ENCODE measurements at places on chromosomes 13 and 19.
A peak's percentile ranks its signal among the peaks of the same experiment; 100 is the strongest.

DNA sequence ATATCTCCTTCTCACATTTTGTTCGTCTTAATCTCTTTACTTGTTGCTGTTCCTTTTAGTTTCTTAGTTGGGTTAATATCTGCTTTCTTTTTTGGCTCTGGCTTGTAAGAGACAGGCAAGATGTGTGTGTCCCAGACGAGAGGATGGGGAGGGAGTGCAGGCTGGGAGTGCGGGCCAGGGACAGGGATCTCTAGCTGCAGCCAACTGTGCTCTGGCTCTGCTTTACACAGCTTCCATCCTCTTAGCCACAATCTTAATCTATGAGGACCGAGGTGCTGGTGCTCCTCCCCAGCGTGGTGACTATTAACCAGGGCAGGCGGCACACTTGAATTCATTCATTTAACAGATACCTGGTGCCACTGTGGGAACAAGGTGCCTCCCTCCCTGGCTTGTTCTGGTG lies 70.9 kb upstream of the WASF3 start:
- no peak for DNase-seq

DNA sequence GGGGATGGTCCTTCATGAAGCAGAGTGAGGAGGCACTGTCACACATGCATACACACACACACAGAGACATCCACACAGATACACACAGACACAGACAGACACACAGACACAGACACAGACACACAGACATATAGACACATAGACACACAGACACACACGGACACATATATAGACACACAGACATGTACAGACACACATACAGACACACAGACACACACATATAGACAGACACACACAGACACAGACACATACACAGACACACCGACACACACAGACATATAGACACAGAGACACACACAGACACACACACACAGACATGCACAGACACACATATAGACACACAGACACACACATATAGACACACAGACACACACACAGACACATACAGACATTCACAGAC lies 173.9 kb downstream of the URI1 start:
- no peak for DNase-seq

- no peak for DNase-seq
Observed at GRCh38 chr13:43687038-43687437, 99.7 kb downstream of the ENOX1 start.

GRCh38 chr19:3667766-3668165 lies 32.5 kb downstream of the PIP5K1C start:
- DNase-seq = no peak

DNA sequence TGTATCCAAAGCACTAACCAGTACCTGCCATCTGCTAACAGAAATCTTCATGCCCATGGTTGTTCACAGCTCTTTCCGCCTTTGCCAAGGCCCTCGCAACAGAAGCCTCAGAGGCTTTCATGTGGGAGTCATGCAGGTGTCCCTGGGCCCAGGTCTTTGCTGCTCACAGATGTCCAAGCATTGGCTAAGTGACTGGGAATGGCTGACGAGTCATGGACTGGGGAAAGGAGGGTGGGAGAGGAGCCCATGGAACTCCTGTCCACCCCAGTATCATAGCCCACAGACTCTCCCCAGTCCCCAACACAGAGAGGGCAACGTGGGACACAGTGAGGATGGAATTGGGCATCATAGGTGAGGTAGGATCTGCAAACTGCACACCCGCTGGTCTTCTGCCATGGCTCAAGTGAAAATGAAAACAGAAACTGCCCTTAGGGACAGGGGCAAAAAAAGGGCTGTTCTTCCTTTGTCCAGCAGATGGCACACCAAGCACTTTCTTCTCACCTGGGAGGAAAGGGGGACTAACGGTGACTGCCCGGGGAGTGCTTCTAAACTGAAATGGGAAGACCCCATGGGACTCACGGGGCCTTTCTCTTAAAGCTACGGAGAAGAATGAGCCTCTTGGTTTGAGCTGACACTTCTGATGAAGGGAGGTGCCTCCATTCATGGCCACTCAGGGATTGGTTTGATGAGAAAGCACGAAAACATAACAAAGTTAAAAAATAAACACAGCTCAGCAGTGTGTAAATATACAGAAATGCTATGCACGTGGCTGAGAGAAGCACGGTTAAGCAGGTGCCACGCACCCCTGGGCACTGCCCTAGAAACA lies 11.1 kb upstream of the DHRS12 start:
- peak; percentile 66 for DNase-seq

DNA sequence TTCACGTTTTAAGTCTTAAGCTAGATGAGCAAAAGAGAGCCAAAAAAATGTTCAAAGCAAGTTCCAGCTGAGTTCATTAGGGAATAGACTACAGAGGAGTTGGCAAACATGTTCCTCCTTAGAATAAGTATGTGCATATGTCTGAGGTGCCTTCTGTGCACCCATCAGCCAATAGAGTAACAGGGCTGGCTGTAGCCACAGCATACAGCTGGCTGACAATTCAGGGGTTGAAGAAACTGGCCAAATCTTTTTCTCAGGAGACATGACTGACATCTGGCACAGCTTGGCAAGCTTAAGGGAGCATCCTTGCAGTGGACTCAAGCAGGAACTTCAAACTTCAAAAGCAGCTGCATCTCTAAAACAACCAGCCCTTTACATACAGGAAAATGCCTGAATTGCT lies 414.8 kb upstream of the PCDH20 start:
- DNase-seq = no peak

- DNase-seq = no peak
Observed at GRCh38 chr13:62960723-62961122, 1545.1 kb upstream of the PCDH20 start.

DNA sequence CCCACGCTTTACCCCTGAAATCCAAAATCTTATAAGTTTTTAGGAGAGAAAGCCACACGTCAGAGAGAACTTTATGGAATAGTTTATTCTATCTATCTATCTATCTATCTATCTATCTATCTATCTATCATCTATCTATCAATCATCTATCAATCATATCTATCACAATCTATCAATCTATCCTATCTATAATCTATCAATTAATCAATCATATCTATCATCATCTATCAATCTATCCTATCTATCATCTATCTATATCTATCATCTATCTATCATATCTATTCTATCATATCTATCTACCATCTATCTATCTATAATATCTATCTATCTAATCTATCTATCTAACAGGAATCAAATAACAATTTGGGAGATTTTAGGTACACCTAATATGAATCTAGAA lies 115.1 kb downstream of the FGF9 start:
- no peak for DNase-seq

DNA sequence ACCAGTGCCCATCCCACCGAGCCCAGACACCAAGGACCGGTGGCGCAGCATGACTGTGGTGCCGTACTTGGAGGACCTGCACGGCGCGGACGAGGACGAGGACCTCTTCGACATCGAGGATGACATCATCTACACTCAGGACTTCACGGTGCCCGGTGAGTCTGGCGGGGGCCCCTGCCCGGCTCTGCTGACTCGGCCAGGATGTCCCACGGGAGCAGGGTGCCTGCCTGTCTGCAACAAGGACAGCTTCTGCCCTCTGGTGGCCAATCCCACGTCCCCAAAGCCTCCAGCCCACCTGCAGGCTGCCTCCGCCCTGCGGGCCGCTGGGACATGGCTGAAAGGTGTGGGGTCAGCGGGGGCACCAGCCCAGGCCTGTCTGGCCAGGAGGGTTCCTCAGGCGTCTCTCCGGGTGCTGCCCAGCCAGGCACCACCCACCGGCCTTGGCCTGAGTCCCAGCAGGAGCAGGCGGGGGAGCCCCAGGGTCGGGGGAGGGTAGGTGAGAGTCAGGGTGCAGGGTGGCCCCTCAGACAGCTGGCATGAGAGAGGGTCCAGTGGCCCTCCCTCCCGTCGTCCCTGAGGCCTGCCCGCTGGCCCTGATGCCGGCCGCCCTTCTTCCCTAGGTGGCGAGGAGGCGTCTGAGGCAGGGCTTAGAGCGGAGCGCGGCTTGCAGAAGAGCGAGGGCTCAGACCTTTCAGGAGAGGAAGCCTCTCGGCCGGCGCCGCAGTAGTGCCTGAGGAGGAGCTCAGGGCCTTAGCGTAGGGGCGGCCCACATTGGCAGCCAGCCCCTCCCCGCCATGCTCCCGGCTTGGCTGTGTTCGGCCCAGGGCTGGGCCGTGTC lies 14.6 kb downstream of the CBARP start:
- no peak for DNase-seq

- DNase-seq = no peak
Observed at GRCh38 chr19:28037186-28037585, 1175.8 kb downstream of the UQCRFS1 start.

DNA sequence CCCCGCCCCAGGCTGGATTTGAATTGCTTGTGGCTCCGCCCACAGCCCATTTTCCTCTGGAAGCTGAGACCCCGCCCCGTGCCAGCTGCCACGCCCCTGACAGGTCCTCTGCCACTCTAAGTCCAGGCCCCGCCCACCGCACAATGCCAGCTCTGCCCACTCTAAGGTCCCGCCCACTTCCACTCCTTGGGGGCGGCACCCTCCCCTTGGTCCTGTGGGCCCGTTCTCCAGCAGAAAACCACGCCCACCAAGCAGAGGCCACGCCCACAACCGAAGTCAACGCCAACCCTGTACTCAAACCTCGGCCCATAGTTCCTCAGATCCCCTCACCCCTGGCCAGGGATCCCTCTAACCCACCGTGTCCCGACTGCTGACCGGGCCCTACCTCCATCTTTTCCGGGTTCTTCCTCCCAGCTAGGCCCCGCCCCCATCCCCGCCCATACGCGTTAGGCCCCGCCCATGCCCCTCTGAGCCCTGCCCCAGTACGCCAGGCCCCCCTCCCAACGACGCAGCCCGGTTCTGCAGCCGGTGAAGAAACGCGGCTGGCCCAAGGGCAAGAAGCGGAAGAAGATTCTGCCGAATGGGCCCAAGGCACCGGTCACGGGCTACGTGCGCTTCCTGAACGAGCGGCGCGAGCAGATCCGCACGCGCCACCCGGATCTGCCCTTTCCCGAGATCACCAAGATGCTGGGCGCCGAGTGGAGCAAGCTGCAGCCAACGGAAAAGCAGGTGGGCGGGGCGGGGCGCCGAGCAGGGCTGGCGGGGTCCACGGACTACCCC lies 1.3 kb downstream of the HMG20B start:
- peak; percentile 82 for DNase-seq

DNA sequence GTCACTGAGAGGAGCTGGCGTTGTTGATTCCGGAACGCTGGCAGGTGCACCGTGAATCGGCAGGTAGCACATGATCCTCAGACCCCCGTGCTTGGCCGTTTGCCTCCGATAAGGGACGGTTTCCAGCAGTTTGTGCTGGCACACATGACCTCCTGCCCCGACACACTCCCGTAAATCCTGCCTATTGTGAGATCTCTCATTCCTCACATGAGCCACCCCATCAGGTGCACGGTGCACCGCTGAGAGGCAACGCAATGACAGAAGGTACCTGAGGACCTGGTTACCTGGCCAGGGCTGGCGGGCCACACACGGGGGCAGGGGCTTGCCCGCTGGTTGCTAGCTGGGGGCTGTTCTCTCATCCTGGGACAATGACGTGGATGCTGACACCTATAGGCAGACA lies 2.1 kb upstream of the ADPRHL1 start:
- DNase-seq = no peak

DNA sequence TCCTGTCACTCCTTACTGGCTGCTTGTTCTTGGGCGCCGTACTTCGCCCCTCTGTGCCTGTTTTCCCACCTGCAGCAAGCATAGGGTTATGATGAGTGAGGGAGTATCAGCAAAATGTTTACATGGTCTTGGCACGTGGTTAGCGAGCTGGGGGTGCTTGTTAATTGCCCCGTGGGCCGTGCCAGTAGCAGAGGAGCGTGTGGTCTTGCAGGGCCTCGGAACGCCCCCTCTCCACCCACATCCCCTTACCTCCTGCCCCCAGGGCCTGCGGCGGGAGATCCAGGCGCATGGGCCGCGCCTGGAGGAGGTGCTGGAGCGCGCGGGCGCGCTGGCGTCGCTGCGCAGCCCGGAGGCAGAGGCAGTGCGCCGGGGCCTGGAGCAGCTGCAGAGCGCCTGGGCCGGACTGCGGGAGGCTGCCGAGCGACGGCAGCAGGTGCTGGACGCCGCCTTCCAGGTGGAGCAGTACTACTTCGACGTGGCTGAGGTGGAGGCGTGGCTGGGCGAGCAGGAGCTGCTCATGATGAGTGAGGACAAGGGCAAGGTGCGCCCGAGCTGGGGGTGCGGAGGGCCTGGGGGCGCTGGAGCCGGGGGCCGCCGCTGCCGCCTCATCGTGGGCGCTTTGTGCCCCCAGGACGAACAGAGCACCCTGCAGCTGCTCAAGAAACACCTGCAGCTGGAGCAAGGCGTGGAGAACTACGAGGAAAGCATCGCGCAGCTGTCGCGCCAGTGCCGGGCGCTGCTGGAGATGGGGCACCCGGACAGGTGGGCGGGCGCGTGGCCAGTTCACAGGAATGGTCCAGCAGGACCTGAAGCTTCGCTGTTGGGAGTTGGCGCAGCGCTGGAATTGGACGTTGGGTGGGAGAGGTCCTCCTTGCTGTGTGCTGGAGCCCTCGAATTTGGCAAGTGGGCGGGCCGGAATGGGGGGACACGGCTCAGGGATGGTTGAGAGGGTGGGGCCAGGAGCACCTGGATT lies 22.5 kb upstream of the SHKBP1 start:
- no peak for DNase-seq

GRCh38 chr13:102183509-102184182 lies 218.2 kb downstream of the FGF14 start:
- DNase-seq = no peak

GRCh38 chr13:75421133-75421532 lies 60.8 kb downstream of the TBC1D4 start:
- no peak for DNase-seq

DNA sequence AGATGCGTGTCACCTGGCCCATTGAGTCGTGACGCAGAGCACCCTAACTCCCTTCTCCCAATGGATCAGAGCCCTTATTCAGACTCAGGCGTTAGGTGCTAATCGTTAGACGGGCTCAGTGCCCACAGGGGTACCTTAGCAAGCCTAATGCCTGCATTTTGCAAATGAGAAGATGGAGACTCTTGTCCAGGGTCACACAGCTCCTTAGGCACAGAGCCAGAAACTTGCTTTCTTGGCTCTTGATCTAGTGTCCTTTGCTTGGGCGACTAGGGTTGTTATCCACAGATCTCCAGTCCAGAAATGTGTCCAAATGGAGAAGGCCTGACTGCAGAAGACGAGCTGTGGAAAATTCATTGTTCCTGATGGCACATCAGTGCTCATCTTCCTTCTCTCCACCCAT lies 85.1 kb downstream of the C13orf42 start:
- DNase-seq = no peak

DNA sequence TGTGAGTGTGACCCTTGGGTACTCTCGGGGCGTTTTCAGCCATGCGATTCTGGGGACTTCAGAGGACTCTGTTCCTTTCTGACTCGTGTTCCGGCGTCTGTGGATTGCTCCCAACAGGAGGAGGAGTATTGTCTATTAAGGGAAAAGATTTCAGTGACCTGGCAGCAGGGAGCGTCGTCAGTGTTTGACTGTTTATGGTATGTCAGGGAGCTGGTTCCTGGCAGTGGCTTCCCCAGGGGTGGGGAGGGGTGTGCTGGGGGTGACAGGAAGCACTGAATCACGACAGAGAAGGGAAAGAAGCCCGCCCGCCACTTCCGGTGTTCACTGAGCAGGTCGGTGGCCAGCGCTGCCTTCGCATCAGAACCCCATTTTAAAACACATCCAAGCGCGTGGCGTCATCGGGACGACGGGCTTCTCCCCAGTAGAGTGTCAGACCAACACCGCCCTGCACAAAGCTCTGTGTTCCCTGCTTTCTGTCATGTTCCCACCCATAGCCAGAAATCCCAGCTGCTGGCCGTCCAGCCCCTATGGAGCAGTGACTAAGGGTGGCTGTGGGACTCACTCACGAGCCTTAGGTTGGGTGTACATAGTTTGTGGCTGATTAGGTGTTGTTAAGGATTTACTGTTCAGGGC lies 33.8 kb downstream of the COL4A2 start:
- DNase-seq = peak; percentile 60

- no peak for DNase-seq
Observed at GRCh38 chr19:49119411-49120324, at the start of gene PPFIA3. Gene PPFIA3 (plus strand): TSS chr19:49119544. CDS start chr19:49127874, 8,330 bp downstream.

- DNase-seq = no peak
Observed at GRCh38 chr19:32061315-32061714, 284.1 kb upstream of the ZNF507 start.
